ENCODE measurements at places on chromosomes 6 and 20. TPM values are rescaled to one million over a fixed set of nuclear protein-coding genes. Genes with fewer than 3 reads are reported as not detected.

The BTN2A1 gene
- 50.8 TPM for total RNA-seq

The UNC5CL gene
- not detected for total RNA-seq

The FKBP1A gene
- total RNA-seq = 75.3 TPM

The CRIP3 gene
- not detected for total RNA-seq

- no peak for DNase-seq
Observed at GRCh38 chr6:53811082-53811481, 16.3 kb downstream of the LRRC1 start.

DNA sequence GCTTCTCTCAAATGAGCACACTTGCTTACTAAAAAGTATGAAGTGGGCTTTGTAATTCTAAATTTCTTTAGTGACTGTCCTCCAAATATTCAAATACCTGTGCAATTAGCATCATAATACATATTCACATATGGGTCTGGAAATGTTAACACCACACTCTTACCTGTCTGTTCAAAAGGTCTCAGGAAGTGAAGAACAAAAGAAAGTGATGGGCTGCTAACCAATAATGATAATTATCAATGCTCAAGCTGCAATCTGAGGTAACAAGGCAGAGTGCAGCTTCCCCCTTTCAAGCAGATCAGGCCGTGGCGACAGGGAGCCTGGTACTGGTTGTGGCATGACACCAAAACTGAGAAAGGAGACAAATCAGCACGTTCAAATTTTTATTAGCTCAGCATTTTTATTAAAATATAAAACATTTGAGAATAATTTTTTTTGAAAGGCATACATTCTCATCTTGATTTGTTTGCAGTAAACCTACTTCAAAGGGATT is 1044.7 kb upstream of the EPHA7 start:
- DNase-seq = no peak

- DNase-seq = peak; percentile 78
Observed at GRCh38 chr6:84976526-84977362, 212.3 kb upstream of the TBX18 start.

GRCh38 chr20:20092827-20093226 is 40.5 kb downstream of the CFAP61 start:
- no peak for DNase-seq

DNA sequence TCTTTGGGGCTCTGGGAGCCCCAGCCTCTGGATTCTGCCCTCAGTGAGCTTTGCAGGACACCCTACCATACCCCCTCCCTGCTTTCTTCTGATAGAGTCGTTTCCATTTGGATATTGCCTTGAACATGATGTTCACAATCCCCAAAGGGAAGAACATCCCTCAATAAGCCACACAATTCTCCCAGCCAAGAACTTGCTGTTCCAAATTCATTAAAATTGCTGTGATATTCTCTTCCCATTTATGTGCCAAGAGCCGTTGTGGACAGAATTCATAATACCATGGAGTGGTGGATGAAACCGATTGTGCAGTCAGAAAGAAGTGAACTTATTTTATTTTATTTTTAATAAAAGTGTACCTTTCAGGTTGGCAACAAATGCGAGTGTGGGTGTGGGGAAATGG is 95.8 kb downstream of the DHX35 start:
- DNase-seq = no peak

All from SJSA1 (cell line).